Stimulated activated CD4-positive, alpha-beta T cell treated with anti-CD3 and anti-CD28 coated beads, Interleukin-1b, Interleukin-23, amount 100 ng/mL, for 4 hours (primary cell): ENCODE measurements at places on chromosomes 5 and 9.

- no peak for DNase-seq
Measured at GRCh38 chr9:131663288-131663687, 76.6 kb downstream of the RAPGEF1 start.

DNA sequence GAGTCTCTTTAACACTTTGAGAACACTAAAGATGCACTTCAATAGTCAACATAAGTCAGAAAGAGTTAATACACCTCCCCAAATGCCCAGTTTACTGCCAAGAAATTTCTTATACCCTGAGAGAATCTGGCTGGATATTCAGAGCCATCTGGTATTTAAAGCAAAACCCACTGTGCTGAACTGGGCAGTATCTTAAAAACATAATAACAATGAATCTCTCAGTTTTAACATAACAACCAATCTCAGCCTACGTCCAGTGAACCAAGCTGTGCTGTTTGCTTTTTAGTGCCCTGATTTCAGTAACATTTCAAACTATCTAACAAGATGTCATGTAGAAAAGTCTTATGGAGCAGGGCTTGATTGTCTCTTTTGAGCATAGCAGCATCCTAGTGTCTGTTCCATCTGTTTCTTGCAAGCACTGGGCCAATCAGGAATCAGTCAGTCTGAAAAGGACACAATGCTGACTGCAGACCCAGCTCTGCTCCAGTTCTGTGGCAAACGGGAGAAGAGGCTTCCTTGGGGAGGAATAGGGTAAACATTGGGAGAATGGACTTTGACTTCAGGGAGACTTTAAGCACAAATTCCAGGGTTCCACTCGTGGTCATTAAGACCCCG is 43.6 kb upstream of the FAM81B start:
- DNase-seq = no peak

- no peak for DNase-seq
Measured at GRCh38 chr5:169876386-169876785, 103.9 kb downstream of the INSYN2B start.

DNA sequence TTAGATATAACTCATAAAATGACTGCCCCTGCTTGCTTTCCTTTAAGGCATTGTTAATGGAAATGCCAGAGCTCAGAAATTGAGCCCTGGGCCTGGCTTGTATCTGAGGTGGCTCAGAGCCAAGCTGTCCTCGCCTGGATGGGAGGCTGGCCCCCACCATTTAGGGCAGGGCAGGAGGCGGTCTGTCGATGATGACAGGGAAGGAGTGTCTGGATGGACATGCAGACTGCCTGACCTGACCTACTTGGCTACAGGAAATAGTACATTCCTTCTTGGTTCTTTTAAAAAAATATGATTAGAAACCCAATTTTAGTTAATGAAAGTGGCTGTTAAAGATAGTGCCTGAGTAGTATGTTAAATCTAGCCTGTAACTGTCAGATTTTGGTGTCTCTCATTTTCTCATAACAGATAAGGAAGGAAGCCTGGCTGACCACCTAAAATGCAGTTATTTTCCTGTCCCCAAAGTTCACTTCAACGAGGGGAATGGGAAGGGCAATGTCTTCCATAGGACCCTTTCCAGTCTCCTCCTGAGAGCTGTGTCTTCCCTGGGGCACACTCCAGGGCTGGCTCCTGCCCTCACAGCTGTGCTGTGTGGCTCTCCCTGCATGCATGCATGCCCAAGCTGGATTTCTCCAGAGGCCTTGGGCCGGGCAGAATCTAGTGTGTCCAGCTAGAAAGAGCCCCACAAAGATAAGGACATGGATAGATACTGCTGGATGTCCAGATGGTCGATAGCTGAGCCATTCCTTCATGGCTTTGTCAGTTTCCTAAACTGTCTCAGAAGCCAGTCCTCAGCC is 42.3 kb downstream of the MACROH2A1 start:
- DNase-seq = no peak

GRCh38 chr5:7678030-7678429 is 172.9 kb downstream of the CFAP90 start:
- no peak for DNase-seq

GRCh38 chr5:179268966-179269693 is 76.1 kb downstream of the ADAMTS2 start:
- no peak for DNase-seq

DNA sequence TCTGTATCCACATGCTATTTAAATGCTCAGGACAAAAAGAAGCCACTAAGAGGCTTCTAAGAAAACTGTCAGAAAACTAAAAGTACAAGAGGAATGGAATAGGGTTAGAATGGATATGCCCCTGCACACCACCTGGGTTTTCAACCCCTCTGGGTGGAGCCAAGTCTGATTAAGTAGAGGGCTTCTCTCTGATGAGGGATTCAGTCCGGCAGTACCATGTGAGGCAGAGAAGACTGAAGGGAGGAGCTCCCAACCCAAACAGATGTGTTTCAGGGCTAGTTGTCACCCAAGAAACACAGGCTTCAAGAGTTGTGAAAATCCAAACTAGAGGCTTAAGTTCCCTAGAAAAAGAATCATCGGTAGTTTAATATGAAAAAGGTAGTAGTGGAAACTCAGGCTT is 12.5 kb downstream of the NREP start:
- no peak for DNase-seq

DNA sequence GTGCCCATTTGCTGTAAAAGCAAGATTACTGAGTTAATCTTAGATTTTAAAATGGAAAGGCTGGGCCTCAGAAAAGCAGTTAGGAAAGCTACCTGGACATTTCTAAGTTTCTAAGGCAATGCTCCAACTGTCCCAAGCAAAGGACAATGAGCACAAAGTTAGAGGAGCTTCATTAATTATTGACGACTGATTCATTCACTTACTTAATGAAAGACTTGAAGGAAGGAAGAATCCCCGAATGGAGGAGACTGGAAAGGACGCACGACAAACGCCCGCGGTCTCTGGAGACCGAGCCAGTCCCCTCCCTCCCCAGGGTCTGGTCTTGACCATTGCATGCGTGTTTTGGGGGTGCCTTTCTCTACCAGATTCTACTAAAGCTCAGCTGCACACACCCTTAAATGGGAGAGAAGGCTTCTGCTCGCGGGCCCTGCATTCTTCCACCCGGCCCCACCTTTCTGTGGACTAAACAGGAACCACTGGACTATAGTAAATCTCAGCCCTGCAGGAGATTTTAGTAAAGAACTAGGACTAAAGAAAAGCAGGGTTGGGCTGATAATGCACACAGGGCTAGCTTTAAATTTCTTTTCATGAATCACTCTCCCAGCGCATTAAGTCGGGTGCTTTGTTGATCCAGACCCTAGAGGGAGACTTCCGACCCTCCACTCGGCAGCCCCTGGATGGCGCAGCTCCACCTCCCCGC is 44.8 kb downstream of the CTSL start:
- no peak for DNase-seq

DNA sequence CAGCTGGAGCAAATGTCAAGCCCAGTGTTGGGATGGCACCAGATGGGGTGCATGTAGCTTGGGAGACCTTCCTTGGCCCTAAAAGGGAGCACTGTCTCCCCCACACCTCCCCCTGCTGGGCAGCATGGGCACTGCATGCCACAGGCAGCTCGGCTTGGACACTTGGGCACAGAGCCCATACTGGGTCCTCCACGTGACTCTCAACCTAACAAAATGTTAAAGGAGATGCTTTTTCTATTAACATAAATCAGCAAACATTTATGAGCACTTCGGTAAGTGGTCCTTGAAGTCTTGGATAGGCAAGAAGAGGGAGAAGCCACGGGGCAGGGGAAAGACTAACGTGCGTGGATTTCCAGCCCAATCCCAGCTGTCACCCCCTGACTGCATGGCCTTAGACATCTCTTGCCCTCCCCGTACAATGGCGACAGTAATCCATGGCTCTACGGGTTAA is 23.9 kb upstream of the MAPK9 start:
- peak; percentile 64 for DNase-seq

DNA sequence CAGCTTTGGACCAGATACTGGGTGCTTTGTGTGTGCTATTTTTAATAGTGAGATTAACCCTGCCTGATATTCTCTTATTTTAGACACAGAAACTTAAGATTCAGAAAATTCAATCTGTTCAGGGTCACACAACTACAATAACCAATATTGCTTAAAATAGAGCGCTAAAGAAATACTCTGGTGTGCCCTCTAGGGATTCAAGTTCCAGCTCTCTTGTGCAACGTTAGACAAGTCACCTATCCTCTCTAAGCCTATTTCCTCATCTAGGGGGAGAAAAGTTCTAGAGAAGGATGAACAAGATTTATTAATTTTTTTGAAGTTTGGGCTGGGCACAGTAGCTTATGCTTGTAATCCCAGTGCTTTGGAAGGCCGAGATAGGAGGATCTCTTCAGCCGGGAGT is 2.1 kb upstream of the SCAI start:
- DNase-seq = no peak

- DNase-seq = no peak
Measured at GRCh38 chr9:35905912-35906679, at the start of gene HRCT1. HRCT1 (plus strand) TSS chr9:35906202; CDS start chr9:35906288, 86 bp downstream.

- no peak for DNase-seq
Measured at GRCh38 chr9:121105531-121105930, 30.8 kb downstream of the CNTRL start.

DNA sequence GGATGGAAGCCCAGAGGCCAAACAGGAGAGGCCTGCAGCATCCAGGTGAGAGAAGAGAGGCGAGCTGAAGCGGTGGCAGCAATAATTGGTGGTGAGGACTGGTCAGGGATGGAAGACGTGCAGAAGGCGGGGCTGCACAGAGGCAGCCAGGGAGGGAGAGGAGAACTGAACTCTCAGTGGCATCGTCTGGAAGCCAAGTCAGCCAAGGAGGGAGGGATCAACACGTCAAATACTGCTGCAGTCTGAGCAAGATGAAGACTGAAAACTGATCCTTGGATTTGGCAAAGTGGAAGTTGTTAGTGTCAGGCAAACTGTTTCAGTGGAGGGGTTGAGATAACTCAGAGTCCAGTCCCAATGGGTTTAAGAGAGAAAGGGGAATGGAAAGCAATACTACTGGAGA is 145.4 kb downstream of the CDK5RAP2 start:
- no peak for DNase-seq

- no peak for DNase-seq
Measured at GRCh38 chr5:139808481-139809330, 13.1 kb downstream of the PSD2 start.

GRCh38 chr5:139377226-139377625 is 5.9 kb downstream of the SLC23A1 start:
- no peak for DNase-seq

- no peak for DNase-seq
Measured at GRCh38 chr9:76926324-76926741, 20.4 kb upstream of the PRUNE2 start.

DNA sequence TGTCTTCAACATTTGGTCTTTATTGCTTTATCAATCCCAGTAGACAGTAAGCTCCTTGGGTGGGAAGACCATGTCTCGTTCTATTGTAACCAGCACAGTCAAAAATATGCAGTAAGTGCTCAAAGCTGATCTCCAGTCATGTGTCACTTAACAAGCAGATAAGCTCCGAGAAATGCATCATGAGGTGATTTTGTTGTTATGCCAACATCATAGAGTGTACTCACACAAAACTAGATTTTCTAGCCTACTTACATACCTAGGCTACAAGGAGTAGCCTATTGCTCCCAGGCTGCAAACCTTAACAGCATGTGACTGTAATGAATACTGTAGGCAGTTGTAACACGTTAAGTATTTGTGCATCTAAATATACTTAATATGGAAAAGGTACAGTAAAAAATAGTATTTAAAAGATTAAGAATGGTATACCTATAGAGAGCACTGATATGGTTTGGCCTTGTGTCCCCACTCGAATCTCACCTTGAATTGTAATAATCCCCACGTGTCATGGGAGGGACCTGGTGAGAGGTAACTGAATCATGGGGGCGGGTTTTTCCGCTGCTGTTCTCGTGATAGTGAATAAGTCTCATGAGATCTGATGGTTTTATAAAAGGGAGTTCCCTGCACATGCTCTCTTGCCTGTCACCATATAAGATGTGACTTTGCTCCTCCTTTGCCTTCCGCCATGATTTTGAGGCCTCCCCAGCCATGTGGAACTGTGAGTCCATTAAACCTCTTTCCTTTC is 39.8 kb upstream of the PCSK5 start:
- no peak for DNase-seq

DNA sequence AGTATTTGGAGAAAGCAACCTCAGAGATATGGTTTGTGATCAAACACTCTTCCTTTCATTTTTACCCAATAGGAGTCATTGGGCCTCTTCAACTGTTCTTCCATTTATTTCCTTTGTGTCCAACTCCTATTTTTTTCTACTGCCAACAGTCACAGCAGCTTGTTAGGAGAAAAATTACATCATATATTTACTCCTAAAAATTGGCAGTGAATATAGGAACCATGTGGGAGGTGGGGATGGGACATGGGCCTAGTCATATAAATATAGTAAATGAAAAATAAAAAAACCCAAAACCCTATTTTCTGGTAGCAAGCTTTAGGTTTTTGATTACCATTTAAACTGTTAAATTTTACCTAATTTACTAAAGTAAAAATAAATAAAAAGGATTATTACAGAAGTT is 134.9 kb upstream of the MPDZ start:
- no peak for DNase-seq

GRCh38 chr9:121452085-121452484 is 47.6 kb downstream of the GGTA1 start:
- no peak for DNase-seq

DNA sequence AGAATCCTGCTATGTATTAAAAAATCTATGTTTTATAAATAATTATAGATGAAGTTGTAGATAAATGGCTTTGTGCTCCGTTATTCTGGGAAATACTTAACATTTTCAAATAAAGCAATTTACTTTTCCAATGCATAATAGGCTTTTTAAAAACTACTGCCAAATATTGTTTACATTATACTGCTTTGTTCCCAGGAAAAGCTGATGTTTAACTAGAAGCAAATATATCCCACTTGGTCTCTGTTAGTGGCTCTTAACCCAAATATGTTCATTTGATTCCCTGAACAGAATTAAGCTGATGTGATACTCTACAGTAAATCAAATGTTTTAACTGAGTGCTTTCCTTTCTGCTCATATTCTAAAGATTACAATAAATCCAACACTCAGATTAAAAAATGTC is 326.3 kb downstream of the SLCO4C1 start:
- no peak for DNase-seq

- DNase-seq = no peak
Measured at GRCh38 chr9:18393340-18394130, 80.4 kb upstream of the ADAMTSL1 start.

GRCh38 chr5:10913841-10914240 is 152.8 kb upstream of the DAP start:
- no peak for DNase-seq

DNA sequence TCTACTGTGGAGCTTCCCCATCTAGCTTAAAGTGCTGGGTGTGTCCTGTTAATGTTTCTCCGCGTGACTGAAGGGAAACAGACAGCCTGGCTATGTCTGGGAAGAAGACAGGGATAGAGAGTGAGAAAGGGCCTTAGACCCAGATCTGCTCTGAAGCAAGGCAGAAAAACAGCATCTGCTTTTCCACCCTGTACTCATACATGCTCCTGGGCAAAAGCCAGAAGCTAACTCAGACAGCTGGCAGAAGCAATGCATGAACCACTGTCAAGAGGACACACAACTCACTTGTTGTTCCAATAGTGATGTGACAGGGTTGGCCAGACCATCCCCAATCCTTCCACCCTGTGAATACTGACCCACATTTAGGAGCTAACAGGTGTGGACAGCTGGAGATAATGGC is 63.3 kb downstream of the DPYSL3 start:
- DNase-seq = no peak

GRCh38 chr9:11086561-11086960 is 473.8 kb upstream of the PTPRD start:
- no peak for DNase-seq

- DNase-seq = no peak
Measured at GRCh38 chr5:175489693-175490443, 11.5 kb downstream of the SFXN1 start.
